ENCODE measurements at places on chromosomes 12 and 14. TPM values are rescaled to one million over a fixed set of nuclear protein-coding genes. Genes with fewer than 3 reads are reported as not detected.

Gene MTHFD1
- total RNA-seq = 63.8 TPM

Gene CLEC1B
- not detected for total RNA-seq

Gene IL22
- not detected for total RNA-seq

Gene CLEC7A
- total RNA-seq = 2.3 TPM

Gene TRIM9
- total RNA-seq = 0.40 TPM

Measured in Right ventricle myocardium superior (tissue), 1 donor.